H9 (cell line): ENCODE measurements at places on chromosomes 16 and 17. TPM values are rescaled to one million over a fixed set of nuclear protein-coding genes. Genes with fewer than 3 reads are reported as not detected.

The ACBD4 gene
- total RNA-seq: 9.7 and 10.5 TPM in 2 replicates

The ZG16 gene
- total RNA-seq: not detected in 2 replicates

The KRTAP4-9 gene
- total RNA-seq: not detected in 2 replicates

The DNASE1L2 gene
- total RNA-seq: 2.5 TPM in 2 replicates

The METTL23 gene
- total RNA-seq: 25.6 and 29.9 TPM in 2 replicates

The KCNH4 gene
- 0.13 TPM in 1 of 2 replicates, not detected in the other for total RNA-seq

The WFIKKN1 gene
- 8.3 and 8.7 TPM in 2 replicates for total RNA-seq

The TEKT5 gene
- 0.31 TPM in 1 of 2 replicates, not detected in the other for total RNA-seq

The AXIN2 gene
- 35.0 and 35.6 TPM in 2 replicates for total RNA-seq

- H3K36me3 ChIP-seq: no peaks in the 10 kb centered on the region
- no peaks in the 10 kb centered on the region for H3K27me3 ChIP-seq
- H3K4me3 ChIP-seq: no peak overlapping the region
- no peak for DNase-seq
Measured at GRCh38 chr17:57662041-57662440, 83.1 kb downstream of the CCDC182 start.

DNA sequence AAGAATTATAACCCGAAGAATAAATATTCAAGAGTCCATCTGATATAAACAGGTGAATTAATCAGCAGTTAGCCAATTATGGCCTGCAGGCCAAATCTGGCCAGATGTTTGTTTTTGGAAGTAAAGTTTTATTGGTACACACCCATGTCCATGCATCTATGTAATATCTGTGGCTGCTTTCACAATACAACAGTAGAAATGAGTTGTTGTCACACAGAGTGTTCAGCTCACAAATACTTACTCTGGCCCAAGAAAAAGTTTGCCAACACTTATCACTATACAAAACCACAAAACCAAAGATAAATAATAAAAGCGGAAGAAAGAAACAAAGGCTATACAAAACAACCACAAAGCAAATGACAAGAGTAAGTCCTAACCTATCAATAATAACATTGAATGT, 109.4 kb downstream of the CDYL2 start:
- DNase-seq: no peak
- no peaks in the 10 kb centered on the region for H3K27me3 ChIP-seq
- H3K36me3 ChIP-seq: no peaks in the 10 kb centered on the region
- H3K4me3 ChIP-seq: no peak overlapping the region
- no peak overlapping the region for H3K27ac ChIP-seq
- no peaks in the 10 kb centered on the region for H3K4me1 ChIP-seq

DNA sequence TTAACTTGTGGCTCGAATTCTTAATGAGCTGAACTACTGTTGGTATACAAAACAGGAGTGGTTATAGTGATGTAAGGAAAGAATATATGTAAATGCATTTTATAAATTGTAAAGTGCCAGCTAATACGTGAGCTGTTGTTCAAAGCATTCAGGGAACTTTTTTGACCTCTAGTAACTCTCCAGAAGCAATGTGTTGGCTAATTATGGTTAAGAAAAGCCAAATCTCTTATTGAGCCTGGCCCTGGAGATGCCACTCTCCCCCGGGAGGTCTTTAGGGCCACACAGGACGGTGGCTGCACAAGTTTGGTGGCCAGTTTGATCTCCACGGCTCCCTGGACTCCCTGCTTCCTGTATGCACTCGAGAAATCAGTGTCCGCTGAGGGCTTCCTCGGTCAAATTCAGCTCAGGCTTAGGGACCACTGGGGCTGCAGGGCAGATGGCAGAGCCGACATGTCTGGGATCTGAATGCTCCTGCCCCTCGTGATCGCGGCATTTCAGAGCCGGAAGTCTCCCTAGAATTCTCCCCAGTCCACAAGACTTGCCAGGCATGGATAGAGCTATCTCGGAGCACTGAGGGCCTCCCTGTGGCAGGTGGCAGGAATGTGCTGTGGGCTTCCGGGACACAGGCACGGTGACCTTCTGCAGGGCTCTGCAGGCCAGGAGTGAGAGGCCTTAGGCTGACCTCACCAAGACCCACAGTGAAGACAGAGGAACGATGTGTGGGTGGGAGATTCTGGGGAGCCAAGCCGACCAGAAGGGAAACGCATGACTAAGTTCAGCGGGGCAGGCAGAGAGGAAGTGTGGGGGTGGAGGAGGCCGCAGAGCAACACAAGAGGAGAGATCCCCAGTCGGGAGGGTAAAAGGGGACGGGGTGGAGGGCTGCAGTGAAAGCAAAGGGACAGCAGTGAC, 18.6 kb upstream of the PITPNM3 start:
- no peak overlapping the region; the same call in 1 of the 2 replicates for H3K4me3 ChIP-seq
- H3K27me3 ChIP-seq: no peaks in the 10 kb centered on the region
- peaks cover 10% of the 10 kb centered on the region; the same call in 2 of the 3 replicates for H3K36me3 ChIP-seq
- no peak overlapping the region for H3K27ac ChIP-seq
- peaks cover 6% of the 10 kb centered on the region; the same call in 1 of the 2 replicates for H3K4me1 ChIP-seq
- no peak for DNase-seq

DNA sequence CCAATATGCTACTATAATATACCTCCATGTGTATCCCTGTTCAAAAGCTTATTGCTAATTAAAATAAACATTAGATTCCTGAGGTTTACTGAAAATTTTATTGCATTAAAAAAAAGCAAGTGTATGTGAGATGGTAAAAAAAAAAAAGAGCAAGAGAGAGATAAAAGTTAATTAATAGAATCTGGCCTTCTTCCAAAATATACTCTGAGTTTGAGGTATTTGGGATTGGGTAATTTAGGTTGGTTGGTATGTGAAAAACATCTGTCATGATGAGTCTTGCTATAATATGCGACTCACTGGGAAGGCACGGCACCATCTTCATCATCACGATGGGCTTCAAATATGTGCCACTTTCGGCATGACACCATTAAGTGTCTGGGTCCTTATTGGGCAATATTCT, 711.1 kb upstream of the SOX9 start:
- H3K36me3 ChIP-seq: no peaks in the 10 kb centered on the region
- no peak for DNase-seq
- no peak overlapping the region for H3K27ac ChIP-seq
- no peaks in the 10 kb centered on the region for H3K4me1 ChIP-seq
- no peak overlapping the region for H3K4me3 ChIP-seq

GRCh38 chr17:75697651-75698291, 23.5 kb upstream of the ITGB4 start:
- H3K4me3 ChIP-seq: no peak overlapping the region
- no peak for DNase-seq
- no peaks in the 10 kb centered on the region for H3K27me3 ChIP-seq
- no peak overlapping the region for H3K27ac ChIP-seq
- peaks cover 68% of the 10 kb centered on the region for H3K36me3 ChIP-seq
- H3K4me1 ChIP-seq: no peaks in the 10 kb centered on the region

GRCh38 chr16:57658878-57659674, 9.0 kb upstream of the ADGRG3 start:
- DNase-seq: no peak
- 0 out of 2 replicates have a peak, but pooled peaks cover 1% of the 10 kb centered on the region for H3K27me3 ChIP-seq
- H3K36me3 ChIP-seq: no peaks in the 10 kb centered on the region
- H3K27ac ChIP-seq: no peak overlapping the region

DNA sequence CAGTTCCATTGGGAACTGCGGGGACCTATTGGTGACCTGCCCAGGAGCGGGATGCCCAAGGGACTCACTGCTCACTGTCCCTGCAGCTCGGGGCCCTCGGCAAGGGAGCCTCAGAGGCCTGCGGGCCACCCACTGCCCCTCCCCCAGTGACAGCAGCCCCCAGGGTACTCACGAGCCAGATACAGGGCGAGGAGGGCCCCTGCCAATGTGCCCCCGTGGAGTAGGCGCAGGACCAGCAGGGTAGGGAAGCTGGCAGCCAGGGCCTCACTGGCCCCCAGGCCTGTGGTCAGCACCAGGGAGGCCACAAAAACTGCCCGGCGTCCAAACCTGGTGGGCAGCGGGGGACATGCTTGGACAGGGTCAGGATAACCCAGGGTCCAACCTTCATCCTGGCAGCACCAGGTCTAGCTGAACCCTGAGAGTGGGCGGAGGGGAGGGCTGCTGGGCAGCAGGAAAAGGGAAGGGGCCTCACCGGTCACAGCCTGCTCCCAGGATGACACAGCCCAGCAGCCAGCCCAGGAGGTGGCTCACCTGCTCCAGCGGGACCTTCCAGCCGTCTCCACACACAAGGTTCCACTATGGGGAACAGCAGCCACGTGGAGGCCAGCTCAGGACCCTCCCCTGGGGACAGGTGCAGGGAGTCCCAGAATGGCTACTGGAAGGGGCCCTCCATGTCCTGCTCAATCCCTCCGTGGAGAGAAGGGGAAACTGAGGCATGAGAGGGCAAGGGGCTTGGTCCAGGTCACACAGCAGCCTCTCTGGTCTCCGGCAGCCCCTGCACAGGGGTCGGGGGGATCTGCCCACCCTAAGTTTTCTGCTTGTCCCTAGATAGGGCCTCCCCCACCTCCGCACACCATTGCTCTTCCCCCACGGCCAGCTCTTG, 855 bp downstream of the SLC22A31 start:
- no peak overlapping the region for H3K27ac ChIP-seq
- no peaks in the 10 kb centered on the region for H3K4me1 ChIP-seq
- peaks cover 7% of the 10 kb centered on the region; the same call in 1 of the 2 replicates for H3K27me3 ChIP-seq
- H3K36me3 ChIP-seq: no peaks in the 10 kb centered on the region

GRCh38 chr16:70508752-70509151, 14.6 kb downstream of the COG4 start:
- peaks cover 57% of the 10 kb centered on the region for H3K36me3 ChIP-seq
- H3K4me3 ChIP-seq: no peak overlapping the region
- H3K27me3 ChIP-seq: no peaks in the 10 kb centered on the region
- no peak overlapping the region for H3K27ac ChIP-seq
- H3K4me1 ChIP-seq: no peaks in the 10 kb centered on the region

GRCh38 chr17:79184219-79184618, 109.6 kb downstream of the ENGASE start:
- no peaks in the 10 kb centered on the region for H3K36me3 ChIP-seq
- H3K27ac ChIP-seq: no peak overlapping the region

DNA sequence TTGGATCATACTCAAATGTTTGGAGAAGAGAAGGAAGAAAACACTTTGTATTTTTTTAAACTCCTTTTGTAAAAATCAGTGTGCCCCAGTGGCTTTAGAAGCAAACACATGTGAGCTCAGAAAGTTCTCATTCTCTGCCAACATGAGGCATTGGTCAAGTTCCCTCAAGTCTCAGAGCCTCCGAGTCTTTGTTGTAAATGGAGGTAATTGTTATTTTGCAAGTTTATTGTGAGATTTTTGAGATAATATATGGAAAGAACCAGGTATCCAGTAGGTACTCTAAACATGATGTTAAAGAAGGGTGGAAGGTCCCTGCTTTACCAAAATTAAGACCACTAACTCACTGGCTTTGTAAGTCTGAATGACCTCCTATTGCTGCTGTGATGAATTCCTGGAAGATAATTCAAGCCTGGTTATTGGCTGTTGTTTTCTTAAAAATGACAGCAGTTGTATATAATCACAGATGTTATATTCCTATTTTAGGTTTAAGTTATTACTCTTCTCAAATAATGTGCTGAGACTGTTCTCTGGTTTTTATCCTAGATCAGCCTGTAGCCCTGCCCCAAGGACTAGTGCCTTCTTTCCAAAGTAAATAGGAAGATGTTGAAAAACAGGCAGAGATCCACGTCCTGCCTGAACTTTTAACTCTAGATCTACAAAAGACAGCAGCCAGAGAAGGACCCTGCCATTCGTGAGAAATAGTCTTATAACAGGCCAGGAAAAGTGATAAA, 2.4 kb downstream of the HLF start:
- no peak for DNase-seq
- no peaks in the 10 kb centered on the region for H3K36me3 ChIP-seq
- H3K27ac ChIP-seq: no peak overlapping the region
- peaks cover 28% of the 10 kb centered on the region for H3K27me3 ChIP-seq

- H3K27me3 ChIP-seq: no peaks in the 10 kb centered on the region
- H3K27ac ChIP-seq: no peak overlapping the region
- no peak for DNase-seq
- no peak overlapping the region for H3K4me3 ChIP-seq
- H3K4me1 ChIP-seq: no peaks in the 10 kb centered on the region
Measured at GRCh38 chr16:23254338-23254737, 47.8 kb upstream of the SCNN1B start.

GRCh38 chr16:48911700-48912099, 301.7 kb upstream of the N4BP1 start:
- H3K36me3 ChIP-seq: no peaks in the 10 kb centered on the region
- no peaks in the 10 kb centered on the region for H3K27me3 ChIP-seq
- no peaks in the 10 kb centered on the region; the same call in 1 of the 2 replicates for H3K4me1 ChIP-seq
- H3K4me3 ChIP-seq: no peak overlapping the region

GRCh38 chr16:63289834-63290460, 1253.7 kb upstream of the CDH8 start:
- peak; percentile 68 for DNase-seq
- no peaks in the 10 kb centered on the region for H3K27me3 ChIP-seq
- no peaks in the 10 kb centered on the region for H3K4me1 ChIP-seq
- no peak overlapping the region for H3K27ac ChIP-seq

DNA sequence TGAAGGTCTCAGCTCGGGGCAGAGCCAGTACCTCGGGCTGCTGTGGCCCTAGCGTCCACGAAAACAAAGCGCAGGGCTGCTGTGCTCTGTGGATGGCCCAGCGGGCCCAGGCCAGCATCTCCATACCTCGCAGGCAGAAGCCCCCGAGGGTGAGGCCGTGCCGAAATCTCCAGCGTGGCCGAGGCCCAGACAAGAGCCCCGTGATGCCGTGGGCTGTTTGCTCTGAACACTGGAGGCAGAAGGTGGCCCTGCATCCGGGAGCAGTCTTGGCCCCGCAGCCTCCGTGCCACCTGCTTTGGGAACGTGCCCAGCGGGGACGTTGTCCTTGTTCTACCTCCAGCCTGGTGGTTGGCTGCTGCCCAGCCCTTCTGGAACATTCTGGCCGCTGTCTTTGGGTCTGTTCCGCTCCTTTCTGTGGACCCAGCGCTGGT, 121.4 kb downstream of the BANP start:
- no peak overlapping the region for H3K4me3 ChIP-seq
- no peak for DNase-seq
- no peaks in the 10 kb centered on the region for H3K27me3 ChIP-seq
- no peaks in the 10 kb centered on the region for H3K4me1 ChIP-seq

GRCh38 chr17:16516594-16517051, 24.6 kb upstream of the LRRC75A start:
- H3K4me1 ChIP-seq: peaks cover 9% of the 10 kb centered on the region; the same call in 1 of the 2 replicates
- H3K4me3 ChIP-seq: no peak overlapping the region
- H3K36me3 ChIP-seq: no peaks in the 10 kb centered on the region
- peak; percentile 70 for DNase-seq
